CD4-positive, alpha-beta T cell treated with Interleukin-12 subunit alpha and Interleukin-12 subunit beta, for 1 hour (primary cell): ENCODE measurements at places on chromosomes 11 and 22.

DNA sequence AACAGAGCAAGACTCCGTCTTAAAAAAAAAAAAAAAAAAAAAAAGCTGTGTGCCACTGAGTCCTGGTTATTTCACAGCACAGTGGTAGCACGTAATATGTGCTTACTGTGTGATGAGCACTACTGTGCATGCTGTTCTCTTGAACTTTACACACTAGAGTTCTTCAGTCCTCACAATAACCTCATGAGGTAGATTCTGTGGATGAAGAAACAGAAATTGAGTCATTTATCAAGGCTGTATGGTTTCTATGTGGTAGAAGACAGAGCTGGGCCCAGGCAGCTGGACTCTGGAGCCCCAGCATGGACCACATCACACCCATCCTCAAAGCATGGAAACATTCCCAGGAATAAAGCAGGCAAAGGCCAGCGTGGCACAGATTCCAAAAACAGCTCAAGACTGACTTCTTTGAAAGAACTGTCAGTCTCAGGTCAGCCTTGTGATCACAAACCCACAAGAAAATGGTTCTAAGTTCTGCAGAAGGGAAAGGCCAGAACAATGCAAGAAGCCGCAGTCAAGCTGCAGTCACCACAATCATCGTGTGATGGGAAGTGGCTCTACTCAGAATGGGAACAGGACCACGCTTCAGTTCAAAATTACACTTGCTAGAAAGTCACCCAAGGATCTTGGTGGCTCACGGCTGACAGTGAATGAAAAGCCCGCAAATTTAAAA is 49.5 kb downstream of the MICAL3 start:
- DNase-seq, result no peak

DNA sequence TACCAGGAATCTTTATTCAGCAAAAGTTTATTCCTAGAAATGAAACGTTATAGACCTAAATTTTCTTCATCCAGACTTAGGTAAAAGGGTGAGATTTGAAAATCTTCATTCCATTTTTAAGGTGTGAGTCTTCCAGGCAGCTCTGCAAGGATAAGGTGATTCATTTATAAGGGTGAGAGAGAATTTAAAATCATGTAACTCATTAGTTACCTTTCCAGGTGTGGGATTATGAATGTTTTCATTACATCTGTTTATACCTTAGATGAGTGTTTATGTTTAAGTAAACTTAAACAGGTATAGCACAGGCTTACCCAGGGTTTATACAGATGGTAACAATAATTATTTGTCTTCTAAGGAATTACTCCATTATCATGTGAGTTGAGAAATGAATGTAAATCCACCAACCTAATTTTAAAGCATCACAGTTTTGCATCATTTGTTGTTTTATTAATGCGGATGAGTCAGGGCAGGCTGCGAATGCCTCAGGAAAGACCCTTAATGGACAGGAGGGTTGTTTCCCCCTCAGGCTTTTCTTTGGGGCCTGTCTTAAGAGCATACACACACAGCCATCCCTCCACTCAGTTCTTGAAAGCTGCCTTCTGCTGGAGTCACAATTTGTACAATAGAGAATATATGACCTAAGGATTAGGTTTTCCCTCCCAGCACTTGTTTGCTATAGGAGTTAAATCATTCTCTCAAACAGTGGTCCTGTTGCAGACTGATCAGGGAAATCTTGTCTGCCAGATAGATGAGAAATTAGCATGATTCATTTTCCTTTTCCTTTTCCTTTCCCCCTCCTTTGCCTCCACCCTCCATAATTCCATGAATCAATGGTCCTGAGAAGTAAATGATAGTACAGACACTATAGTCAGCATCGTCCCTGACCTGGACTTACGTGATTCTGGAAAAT is 3.0 kb downstream of the PRSS23 start:
- DNase-seq, result no peak

GRCh38 chr11:27663326-27663725 is 36.9 kb downstream of the BDNF start:
- no peak for DNase-seq

DNA sequence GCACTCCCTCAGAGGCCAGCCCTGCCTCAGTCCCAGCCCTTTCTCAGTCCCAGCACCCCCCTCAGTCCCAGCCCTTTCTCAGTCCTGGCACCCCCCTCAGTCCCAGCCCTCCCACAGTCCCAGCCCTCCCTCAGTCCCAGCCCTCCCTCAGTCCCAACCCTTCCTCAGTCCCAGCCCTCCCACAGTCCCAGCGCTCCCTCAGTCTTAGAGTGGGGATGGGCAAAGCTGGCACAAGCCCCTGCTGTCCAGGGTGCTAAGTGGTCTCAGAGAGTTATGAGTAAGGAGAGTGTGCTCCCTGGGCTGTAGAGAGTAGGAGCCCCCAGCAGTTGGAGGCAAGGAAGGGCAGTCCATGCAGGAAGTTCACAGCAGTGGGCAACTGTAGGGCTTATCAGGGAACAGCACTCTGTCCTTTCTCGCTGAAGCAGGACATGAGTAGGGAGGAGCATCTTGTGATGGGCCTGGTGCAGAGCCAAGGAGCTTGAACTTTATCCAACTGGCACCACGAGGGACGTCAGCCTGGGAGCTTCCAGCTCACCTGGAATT is 51.4 kb upstream of the CRYBB3 start:
- no peak for DNase-seq

DNA sequence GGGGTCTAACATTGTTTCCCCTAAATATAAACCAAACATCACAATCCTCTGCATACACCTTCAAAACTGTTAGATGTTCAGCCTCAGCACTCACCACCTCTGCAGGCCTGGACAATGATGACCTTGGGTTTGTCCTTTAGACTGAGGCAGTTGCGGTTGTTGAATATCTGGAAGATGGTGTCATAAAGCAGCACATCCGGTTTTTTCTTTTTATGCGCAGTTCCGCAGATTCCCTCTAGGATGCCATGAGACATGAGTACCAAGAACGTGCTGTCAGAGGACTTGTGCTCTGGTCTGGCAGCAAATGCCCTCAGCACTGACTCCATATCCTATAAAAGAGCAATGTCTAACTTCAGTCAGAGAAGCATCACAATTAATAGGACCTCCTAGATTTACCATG is 22.8 kb downstream of the CASP5 start:
- DNase-seq, result peak; percentile 5

- no peak for DNase-seq
Observed at GRCh38 chr22:26589367-26589844, 526 bp downstream of the TPST2 start.

DNA sequence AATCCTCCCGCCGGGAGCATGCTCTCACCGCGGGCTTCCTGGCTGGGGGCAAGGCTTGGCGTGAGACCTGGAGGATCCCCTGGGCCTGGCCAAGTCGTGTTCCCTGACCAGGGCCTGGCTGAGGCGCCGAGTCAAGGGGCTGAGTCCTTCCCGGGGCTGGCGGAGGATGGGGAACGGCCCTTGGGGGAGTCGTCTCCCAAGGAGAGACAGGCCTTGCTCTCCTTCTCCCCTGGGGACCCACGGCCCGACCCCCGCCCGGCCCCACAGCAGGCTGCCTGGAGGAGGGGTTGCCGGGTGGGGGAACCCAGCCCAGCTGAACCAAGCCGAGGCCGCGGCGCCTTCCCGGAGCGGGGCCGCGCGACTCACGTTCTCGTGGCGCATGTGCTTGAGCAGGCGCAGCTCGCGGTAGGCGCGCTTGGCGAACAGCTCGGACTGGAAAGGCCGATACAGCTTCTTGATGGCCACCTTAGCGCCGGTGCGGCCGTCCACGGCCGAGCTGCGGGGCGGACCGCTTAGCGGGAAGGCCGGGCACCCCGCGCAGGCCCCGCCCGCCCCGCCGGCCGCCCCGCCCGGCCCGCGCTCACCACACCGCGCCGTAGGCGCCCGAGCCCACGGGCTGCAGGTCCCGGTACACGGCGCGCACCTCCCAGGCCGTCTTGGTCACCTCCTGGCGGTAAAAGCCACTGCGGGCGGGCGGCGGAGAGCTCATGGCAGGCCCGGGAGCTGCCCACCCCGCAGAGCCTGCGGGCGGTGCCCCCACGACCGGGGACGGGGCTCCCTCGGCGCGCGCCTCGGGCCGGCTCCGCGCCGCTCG is 475 bp downstream of the MAPK12 start:
- no peak for DNase-seq

DNA sequence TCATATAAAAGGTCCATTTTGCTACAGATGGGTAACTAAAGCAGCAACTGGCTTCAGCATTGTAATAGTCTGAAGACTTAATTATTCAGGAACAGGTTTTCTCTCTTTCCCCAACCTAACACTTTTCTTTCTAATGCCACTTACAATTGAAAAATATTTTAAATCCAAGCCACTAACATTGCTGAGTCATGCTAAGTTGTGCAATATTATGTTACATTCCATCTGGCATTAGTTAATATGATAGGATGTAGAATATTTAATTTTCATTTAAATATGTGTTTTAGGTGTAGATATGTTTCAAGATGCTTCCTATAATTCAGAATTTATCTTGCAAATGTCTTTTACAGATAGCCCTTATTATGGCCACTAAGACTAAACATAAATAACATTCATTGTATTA is 98.6 kb downstream of the KIF18A start:
- no peak for DNase-seq

DNA sequence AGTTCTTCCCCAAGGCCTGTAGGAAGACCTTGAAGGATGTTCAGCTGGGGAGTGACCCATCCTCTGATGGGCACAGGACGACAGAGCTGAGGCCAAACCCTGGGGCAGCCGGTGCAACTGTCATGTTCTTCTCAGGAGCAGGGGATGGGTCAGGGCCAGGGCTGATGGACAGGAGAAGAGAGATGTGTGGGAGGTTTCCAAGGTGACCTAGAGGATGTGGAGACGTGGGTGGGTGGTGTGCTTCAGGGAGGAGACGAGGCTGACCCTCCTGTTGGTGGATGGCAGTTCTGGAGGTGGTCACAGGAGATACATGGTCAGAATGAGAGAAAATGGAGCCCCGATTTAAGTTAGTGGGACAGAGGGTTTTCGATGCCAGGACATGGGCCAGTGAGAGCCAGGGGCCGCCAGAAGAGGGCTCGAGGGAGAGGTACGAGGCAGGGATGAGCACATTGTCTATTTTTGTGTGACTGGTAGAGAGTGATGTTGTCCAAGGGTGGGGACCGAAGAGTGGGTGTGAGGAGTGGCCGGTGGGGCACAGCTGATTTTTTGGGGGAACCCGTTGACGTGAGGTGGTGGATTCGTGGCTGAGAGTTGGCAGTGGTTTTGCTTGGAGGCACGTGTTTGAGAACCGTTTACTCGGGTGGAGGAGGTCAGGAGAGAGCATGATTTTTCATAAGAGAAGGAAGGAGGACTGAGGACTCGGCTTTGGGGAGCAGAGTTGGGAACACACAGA is 14.6 kb downstream of the TBC1D22A start:
- no peak for DNase-seq

- DNase-seq, result no peak
Observed at GRCh38 chr11:126452241-126453101, 97.0 kb downstream of the ST3GAL4 start.

- DNase-seq, result no peak
Observed at GRCh38 chr11:83454674-83455073, 168.5 kb upstream of the CCDC90B start.

- no peak for DNase-seq
Observed at GRCh38 chr22:48558016-48558415, 1269.7 kb downstream of the BRD1 start.

- peak; percentile 89 for DNase-seq
Observed at GRCh38 chr22:37229805-37230672, 14.0 kb downstream of the RAC2 start.

- DNase-seq, result no peak
Observed at GRCh38 chr11:95595973-95596489, 193.6 kb downstream of the FAM76B start.

DNA sequence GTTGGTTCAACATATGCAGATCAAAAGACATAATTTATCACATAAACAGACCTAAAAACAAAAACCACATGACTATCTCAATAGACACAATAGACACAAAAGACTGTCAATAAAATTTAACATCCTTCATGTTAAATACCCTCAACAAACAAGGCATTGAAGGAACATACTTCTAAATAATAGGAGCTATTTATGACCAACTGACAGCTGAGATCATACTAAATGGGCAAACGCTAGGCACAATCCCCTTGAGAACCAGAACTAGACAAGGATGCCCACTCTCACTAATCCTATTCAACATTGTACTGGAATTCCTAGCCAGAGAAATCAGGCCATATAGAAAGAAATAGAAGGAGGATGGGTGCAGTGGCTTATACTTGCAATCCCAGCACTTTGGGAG is 50.3 kb upstream of the GLYAT start:
- DNase-seq, result no peak

DNA sequence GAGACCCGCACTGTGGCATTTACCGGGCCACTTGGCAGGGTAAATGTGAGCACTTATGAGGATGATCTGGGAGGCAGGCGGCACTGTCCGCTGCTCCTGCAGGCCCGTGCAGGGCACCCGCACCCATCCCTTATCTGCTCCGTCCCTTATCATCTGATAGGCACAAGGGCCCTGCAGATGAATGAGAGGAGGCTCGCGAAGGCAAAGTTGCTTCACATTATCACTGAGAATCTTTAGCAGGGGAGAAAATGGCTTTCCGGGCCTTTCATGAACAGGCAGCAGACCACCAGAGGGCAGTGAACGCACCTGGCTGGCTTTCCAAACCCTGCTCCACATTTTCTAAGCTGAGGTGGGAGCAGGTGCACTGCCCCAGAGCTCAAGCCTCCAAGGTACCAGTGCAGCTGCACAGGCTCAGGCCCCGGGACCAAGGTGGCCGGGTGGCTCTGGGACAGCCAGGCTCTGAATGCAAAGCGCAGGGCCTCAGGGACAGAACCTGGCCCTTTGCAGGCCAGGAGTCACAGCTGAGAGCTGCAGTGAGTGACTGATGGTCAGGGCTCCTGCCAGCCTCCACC is 165.6 kb downstream of the SHANK2 start:
- DNase-seq, result no peak

GRCh38 chr22:32801537-32802236 is at the start of gene TIMP3:
Gene TIMP3 (plus strand): TSS chr22:32801705. CDS start chr22:32802002, 297 bp downstream.
- DNase-seq, result no peak

GRCh38 chr11:2788168-2789071 is 88.6 kb upstream of the KCNQ1OT1 start:
- DNase-seq, result no peak

GRCh38 chr11:130203766-130204702 is 44.5 kb downstream of the ST14 start:
- DNase-seq, result no peak

- no peak for DNase-seq
Observed at GRCh38 chr11:87286338-87286737, 248.6 kb downstream of the TMEM135 start.

- no peak for DNase-seq
Observed at GRCh38 chr11:44300844-44301563, 8.9 kb downstream of the ALX4 start.

GRCh38 chr11:76153571-76153923 is 52.8 kb downstream of the WNT11 start:
- DNase-seq, result no peak
